ENCODE measurements at places on chromosomes 3 and 15.

DNA sequence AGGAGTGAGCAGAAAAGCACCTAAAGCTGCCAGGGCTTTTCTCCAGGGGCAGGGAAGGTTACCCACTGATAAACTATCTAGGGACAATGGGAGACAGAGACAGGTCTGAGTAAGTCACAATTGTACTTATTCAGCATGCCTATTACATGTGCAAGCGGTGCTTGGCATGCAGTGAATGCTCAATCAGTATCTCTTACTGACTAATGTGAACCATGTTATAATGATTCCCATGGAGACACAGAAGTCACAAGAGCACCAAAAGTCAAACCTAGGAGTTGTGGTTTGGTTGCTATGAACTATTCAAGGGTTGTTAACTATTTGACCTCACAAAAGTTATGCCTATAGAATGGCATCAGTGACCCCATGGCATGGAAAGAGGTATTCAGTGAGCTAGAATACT, 50.0 kb upstream of the RASGRP1 start:
- DNase-seq = no peak

- DNase-seq = peak; percentile 74
These were observed 19.3 kb upstream of the TTBK2 start for GRCh38 chr15:42939841-42940240.

DNA sequence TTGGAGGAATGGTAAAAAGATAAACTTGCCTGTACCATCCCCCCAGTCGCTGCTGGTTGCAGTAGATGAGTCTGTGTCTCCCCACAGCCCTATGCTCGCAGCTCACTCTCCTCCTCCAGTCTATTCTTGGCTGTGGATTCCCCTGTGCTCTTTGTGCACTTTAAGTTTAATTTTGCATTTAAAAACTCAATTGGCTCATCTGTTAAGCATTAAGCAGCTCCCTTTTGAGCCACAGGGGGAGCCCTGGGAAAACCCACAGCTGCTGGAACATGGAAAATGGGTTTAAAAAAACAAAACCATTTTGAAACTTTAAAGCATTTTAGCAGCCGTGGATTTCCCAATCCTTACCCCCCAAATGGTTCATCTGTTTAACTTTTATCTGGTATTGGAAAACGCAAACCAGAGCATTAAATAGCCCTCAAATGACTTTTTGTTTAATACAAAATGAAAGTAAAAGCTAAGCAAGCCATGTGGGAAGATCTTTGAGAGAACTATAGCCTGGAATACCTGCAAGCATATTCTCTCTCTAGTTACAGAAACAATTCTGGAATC, 536.9 kb downstream of the ZIC1 start:
- no peak for DNase-seq

GRCh38 chr3:141929341-141929995, 53.0 kb downstream of the ATP1B3 start:
- no peak for DNase-seq

DNA sequence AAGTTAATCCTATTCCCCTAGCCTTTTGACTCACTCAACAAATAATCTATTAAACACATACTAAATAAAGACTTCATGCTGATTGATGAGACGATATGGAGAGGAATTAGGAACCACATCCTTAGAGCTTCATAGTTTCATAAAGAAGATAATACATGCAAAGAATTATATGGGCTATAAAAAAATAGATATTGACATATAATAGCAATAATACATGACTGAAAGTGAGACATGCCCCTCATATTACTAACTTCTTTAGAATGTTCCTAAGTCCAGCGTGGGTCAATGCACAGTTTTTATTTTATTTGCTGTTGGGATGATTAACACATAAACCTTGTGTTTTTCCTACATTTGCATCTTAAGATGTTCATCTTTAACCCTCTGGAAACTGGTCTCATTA, 32.2 kb downstream of the SUCNR1 start:
- DNase-seq = no peak

DNA sequence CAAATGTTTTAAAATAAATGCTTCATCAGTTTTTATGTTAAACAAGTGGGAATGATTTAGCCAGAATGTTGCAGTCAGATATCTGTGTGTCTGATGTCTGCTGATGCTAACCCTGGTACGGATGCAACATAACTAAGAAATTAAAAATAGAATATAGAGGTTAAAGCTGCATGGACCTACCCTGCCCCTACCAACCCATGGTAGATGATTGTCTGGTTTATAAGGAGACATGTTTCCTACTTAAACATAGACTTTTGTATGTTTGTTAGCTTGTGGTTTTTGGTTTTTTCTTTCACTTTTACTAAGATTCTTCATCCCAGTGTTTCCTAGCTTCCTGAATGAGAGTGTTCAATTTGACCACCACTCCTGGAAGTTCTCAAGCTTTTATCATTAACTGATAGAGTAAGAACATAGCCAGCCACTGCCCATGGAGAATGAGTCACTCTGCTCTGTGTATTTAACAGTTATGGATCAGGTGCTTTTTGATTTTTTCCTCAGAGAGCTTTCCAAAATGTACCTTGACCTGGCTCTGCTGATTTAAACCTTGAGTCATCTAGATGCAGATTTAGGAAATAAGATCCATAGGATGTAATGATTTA, 70.7 kb upstream of the VEPH1 start:
- DNase-seq = no peak

Data from dorsolateral prefrontal cortex (tissue), 122 donors.